Anterior cingulate cortex (tissue), 58 donors: ENCODE measurements at places on chromosomes 11 and 22.

GRCh38 chr11:12114193-12115033 is 4.0 kb downstream of the MICAL2 start:
- no peak for DNase-seq

DNA sequence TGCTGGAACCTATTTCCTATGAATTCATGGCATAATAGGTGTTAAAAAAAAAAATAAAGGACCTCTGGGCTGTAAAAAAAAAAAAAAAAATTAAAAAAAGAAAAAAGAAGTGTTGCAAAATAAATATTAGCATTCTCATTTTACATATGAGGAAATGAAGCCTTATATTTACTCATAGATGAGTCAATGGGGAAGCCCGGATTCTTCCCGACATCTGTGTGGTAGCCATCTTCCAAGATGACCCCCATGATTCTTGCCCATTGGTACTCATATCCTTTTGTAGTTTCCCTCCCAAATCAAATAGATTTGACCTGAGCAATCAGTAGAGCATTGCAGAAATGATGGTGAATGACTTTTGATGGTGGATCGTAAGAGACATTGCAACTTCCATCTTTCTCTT is 3.0 kb upstream of the SWAP70 start:
- no peak for DNase-seq

DNA sequence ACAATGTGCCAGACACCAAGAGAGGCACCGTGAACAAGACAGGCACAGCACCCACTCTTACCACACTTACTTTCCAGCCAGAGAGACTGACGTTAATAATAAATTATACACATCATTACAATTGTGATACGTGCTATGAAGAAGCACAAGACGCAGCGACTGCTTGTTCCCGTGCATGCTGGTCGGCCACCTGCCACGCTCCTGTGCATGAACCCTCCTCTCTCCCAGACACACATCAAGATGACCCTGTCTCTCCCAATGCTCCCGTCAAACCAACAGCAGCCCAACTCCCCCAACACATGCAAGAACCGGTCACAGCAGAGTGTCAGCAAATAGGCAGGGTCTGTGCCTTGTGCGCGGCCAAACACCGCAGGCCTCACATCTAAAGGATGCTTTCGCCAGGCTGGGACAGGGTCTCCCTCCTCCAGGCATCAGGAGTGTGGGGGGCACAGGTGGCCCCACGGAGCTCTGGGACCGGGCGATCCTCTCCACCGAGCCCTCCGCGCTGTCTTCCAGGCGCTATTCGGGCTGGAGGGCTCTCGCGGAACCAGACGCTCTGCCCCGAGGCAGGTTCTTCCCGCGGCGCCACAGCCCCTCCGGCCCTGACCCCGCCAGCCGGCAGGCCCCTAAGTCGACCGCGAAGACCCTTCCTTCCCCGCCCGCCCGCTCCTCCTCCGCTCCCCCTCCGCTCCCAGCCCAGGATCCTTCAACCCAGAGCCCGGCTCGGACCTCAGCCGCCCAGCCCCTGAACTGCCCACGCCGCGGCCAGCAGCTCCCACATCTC is 533 bp downstream of the SERGEF start:
- no peak for DNase-seq

GRCh38 chr11:5541427-5541826 is 6.9 kb downstream of the OR52H1 start:
- no peak for DNase-seq

- no peak for DNase-seq
Measured at GRCh38 chr22:41661088-41661487, 27.6 kb downstream of the SNU13 start.

DNA sequence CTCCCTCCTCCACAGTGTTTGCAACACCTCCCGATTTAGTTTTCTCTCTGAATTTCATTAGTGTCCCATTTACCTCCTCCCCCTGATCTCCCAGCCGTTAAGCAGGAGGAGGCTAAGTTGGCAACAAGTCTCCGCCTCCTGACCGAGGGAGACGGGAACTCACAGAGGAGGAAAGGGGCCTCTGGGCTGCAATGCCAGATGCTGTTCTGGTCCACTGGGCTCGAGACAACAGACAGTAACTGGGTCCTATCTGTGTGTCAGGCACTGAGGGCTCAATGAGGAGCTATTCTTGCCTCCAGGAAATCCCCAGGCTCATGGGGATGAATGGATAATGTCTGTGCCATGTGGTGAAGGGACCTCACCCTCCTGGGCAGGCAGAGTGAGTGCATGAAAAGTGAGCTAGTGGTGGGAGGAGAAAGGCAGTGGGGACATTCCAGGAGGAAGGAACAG is 228.1 kb downstream of the TENM4 start:
- no peak for DNase-seq

GRCh38 chr11:101817581-101817980 is 97.2 kb upstream of the CEP126 start:
- no peak for DNase-seq
